Activated T-helper 1 cell treated with anti-CD3 and anti-CD28 coated beads, Interleukin-2, amount 50 U/mL, for 16 hours (primary cell): ENCODE measurements at places on chromosomes 6 and 20.

DNA sequence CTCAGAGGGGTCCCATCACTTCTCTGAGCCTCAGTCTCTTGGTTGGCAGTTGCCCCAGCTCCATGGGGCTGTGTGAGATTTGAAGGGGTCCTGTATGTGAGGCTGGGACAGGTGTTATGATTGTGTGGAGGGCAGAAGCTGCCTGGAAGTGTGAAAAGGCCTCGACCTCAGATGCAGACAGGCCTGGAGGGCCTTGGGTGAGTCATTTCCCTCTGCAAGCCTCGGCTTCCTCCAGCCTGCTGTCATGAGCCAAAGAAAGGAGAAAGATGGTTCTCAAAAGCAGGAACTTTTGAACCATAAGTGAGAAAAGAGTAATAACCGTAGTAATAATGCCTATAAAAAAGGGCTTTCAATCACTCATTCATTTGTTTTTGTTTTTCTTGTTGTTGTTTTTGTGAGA is 37.5 kb downstream of the SNAI1 start:
- DNase-seq = no peak

DNA sequence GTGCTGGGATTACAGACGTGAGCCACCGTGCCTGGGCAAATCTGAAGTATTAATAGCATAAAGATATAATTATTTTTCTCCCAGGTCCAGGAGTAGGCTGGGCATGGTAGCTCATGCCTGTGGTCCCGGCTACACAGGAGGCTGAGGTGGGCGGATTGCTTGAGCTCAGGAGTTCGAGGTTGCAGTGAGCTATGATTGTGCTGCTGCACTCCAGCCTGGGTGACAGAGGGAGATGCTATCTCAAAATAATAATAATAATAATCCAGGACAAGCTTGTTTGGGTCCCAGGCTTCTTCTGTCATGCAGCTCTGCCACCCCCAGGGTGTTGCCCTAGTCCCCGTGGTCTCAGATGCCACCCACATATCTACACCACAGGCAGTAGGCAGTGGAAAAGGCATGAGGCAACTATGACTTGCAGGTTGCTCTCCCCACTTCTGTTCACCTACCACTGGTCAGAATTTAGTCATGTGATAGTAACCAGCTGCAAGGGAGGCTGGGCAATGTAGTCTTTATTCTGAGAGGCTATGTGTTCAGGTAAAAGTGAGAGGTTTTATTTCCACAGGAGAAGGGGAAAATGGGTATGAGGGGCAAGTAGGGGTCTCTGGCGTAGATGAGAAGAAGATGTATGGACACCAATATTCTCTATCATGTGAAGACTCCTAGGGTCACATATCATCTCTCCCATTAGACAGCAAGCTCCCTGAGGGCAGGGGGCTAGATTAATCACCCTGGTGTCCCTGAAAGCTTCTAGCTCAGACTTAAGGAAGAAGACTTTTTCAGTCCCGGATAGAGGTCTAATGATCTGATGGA is 25.7 kb downstream of the TCF15 start:
- DNase-seq = no peak

GRCh38 chr20:3123542-3123941 is 36.1 kb downstream of the FASTKD5 start:
- no peak for DNase-seq

- no peak for DNase-seq
These were observed 25.1 kb downstream of the PXDC1 start for GRCh38 chr6:3726421-3726820.

GRCh38 chr6:51644426-51644825 is 443.0 kb downstream of the PKHD1 start:
- DNase-seq = no peak

DNA sequence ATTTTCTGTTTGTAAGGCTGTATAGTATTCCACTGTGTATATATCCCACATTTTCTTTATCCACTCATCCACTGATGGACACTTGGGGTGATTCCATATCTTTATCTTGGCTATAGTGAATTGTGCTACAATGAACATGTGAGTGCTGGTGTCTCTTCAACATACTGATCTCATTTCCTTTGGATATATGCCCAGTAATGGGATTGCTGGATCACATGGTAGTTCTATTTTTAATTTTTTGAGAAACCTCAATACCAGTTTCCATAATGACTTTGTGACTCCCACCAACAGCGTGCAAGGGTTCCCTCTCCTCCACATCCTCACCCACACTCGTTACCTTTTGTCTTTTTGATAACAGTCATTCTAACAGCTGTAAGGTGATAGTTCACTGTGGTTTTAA is 166.0 kb downstream of the ARHGAP18 start:
- no peak for DNase-seq

DNA sequence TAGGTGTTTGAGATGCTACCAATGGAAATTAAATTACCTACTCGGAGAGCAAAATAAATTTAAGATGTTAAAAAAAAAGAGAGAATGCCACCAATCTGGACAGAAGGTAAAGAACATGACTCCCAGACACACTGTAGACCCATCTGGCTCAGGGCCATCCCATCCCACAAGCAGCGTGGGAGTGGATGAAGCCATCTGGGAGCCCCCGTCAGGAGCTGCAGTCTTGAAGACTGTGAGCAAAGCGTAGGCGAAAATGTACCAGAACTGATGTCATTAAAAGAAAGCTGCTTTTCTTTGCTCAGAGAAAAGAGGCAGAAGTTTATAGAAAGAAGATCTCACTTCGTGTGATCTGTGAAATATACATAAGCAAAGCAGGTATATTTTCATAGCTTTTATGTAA is 815.7 kb downstream of the QKI start:
- no peak for DNase-seq

DNA sequence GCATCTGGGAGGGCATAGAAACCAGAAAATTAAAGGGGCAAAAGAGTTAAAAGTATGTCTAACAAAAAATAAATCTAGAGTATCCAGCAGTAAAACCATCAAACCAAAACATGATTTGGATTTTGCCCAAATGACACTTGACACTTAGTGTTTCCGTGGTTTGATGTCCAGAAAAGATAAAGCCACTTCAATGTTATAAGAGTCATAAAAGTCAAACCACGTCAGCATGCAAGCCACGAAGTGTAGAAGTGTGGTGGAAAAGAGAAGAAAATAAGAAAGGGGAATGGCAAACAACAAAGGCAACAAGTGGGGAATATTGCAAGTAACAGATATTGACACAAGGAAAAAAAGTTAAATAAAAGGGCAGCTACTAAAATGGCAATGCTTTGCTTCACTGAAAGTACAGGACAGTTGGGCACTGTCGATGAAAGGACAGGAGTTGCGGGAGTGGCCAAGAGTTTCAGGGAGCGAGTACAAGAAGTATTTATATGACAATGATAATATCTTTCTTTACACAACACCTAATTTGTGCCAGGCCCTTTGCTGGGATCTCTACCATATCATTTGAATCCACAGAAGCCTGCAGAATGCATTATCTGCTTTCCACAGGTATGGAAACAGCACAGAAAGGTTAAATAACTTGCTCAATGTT is 6.3 kb upstream of the HDDC2 start:
- no peak for DNase-seq

DNA sequence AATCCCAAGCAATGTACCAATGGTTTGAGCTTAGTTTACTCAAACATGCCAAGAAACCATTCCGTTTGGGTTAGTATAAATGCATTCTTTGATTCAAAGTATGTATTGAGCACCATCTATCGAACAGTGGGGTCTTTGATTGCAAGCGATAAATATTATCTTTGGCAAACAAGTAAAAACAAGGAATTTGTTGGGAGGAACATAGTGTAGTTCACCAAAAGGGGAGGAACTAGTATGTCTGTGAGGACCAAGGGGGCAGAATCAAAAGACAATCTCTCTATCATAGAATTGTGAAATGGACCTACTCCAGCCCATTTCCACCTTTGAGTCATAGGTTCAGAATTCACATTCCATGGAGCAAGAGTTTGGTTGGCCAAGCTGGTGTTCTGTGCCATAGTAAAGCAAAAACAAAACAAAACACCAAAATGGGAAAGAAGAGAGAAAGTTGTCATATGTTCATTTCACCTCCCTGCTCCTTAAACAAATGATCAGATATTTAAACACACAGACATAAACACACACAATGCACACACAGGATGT is 266.0 kb downstream of the TSHZ2 start:
- DNase-seq = no peak

DNA sequence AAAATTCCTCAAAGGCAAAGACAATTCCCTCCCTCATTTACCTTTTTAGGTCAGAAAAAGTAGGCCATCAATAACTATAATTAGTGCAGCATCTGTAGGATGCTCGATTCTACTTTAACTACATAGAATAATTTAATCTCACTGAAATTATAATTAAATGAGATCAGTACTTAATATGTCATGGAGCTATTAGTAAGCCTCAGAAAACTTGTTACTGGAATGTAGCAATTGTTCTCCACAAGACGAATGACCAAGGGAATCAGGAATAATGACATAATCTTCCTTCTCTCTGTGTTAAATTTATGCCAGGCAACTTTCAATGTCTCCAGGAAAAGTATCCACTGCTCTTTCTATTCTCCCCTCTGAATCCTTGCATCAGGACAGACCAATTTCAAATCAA is 34.1 kb downstream of the SESN1 start:
- DNase-seq = no peak

GRCh38 chr6:105802703-105803102 is 283.4 kb upstream of the PRDM1 start:
- DNase-seq = no peak

DNA sequence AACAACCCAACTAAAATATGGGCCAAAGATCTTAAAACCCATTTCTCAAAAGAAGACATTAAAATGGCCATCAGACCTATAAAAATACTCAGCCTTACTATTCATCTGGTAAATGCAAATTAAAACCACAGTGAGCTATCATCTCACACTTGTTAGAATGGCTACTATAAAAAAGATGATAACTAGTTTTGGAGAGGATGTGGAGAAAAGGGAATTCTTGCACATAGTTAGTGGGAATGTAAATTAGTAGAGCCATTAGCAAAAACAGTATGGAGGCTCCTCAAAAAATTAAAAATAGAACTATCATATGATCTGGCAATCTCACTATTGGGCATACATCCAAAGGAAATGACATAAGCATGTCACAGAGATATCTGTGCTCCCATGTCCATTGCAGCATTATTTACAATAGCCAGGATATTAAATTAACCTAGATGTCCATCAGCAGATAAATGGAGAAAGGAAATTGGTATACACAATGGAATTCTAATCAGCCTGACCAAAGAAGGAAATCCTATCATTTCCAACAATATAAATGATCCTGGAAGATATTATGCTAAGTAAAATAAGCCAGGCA is 2.9 kb downstream of the SIRPB1 start:
- no peak for DNase-seq

GRCh38 chr6:16844183-16844582 is 82.9 kb upstream of the ATXN1 start:
- DNase-seq = no peak

GRCh38 chr20:53827292-53828087 is 233.9 kb upstream of the ZNF217 start:
- DNase-seq = no peak

- no peak for DNase-seq
These were observed 63.4 kb downstream of the VEGFA start for GRCh38 chr6:43833223-43833995.
